Fibroblast of mammary gland (primary cell): ENCODE measurements at places on chromosomes 12 and 14.

GRCh38 chr12:116245189-116245588, 32.3 kb downstream of the MED13L start:
- no peak for DNase-seq

GRCh38 chr12:117144599-117144998, 45.4 kb upstream of the TESC start:
- no peak for DNase-seq

DNA sequence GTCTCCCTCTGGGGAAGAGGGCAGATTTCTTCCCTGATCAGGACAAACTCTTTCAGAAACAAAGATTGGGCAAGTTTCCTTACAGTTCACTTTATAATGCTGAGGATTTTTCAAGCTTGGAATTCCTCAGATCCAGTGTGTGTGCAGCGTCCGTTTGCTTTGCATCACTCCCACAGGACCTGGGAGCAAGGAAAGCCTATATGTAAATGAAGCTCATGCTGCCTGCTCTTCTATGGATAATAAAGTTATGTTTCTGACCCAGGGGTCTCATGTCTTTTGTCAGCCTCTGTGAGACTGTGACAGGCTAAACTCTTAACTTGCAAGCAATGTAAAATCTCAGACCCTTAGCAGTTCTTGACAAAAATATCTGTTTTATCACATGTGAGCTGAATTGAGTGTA, 41.6 kb downstream of the TRHDE start:
- no peak for DNase-seq

DNA sequence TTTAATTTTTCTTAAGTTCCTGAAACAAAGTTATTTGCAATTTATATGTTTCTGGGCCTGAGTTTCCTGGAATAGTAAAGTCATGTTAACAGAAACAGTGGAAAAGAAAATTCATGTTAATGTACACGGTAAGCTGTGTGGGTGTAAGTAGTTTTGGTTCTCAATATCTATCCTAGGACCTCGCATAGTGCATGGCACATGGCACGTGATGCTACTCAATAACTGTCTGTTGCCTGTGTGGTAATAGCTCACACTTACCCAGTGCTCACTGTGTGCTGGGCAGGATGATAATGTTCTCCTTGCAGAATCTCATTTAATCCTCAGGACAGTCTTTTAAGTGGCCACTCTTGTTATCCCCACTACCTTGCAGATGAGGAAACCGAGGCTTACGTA, 100.7 kb downstream of the DUSP16 start:
- DNase-seq, result no peak

- DNase-seq, result no peak
These were observed 113.3 kb upstream of the ATP2B1 start for GRCh38 chr12:89821896-89822295.

GRCh38 chr14:35252451-35252868, 39.7 kb upstream of the PSMA6 start:
- no peak for DNase-seq

- no peak for DNase-seq
These were observed 7.4 kb upstream of the SYCP3 start for GRCh38 chr12:101746661-101747060.

GRCh38 chr12:117105902-117106301, 6.7 kb upstream of the TESC start:
- no peak for DNase-seq

DNA sequence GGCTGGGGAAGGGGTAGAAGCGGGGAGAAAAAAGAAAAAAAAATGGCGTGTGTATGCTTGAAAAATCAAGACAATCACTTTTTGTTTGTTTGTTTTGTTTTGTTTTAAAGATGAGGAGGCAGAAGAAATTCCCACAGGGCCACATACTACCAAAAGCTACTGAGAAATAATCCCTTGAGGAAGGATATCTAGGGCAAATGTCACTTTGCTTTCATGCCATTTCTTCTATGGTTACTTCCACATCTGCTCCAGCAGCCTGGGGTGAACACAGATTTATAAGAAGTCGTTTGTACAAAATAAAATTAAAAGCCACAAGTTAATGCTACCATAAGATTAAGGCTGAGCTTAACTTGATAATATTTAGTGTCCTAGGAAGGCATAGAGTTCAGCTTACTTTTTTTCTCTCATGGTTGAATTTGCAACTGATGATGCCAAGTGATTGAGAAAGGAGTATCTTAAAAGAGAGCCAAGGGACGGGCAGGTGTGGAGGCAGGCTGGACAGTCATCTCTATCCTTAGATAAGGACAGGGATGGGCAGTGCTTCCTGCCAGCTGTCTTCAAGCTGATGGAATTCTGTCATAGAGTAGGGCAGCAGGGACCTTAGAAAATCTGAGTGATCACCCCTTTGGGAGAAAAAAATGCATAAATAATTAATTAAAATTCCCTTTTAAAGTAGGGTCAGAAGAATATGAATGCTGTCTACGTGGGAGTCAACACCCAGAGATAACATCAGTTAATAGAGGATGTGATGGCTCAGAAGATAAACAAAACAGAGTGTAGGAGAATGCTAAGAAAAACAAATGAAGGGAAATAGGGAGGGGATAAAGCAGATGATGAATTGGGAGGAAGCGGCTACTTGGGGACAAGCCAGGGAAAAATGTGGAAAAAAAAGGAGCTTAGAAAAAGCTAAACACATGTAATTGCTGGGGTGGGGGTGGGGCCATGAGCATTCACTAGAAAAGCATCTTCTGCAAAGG, 57.1 kb downstream of the DYRK2 start:
- DNase-seq, result peak; percentile 84

DNA sequence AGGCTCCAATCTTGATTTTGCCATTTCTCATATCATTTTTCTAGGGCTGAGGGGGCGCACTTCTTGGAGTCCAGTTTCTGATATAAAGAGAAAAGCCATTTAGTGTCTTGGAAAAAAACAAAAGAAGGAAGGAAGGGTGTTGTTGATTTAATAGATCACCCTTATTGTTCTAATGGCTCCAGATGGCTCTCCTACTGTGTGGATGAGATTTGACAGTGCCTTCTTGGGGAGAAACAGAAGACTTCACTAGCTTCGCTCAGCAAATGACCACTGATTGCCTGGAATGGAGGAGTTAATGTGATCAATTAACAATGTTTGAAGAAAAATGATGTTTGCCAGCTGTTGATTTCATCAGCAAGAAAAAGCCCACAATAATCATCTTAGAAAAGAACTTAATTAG, 216.2 kb downstream of the APAF1 start:
- no peak for DNase-seq

DNA sequence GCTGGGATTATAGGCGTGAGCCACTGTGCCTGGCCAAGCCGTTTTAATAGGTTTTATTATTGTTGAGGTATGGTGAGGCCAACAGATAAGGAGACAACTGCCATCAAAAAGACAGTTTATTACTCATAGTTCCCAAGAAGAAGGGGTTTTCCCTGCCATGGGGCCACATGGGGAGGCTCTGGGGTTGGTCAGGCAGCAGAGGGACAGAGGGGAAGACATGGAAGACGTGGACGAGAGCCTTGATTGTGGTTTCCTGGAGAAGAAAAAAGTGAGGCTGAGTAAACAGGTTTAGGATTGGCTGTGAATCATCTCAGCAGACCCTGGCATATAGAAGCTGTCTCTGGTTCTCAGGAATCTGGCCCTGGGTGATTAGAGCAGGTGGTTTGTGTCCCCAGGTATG, 69.9 kb downstream of the FOXN4 start:
- DNase-seq, result no peak

DNA sequence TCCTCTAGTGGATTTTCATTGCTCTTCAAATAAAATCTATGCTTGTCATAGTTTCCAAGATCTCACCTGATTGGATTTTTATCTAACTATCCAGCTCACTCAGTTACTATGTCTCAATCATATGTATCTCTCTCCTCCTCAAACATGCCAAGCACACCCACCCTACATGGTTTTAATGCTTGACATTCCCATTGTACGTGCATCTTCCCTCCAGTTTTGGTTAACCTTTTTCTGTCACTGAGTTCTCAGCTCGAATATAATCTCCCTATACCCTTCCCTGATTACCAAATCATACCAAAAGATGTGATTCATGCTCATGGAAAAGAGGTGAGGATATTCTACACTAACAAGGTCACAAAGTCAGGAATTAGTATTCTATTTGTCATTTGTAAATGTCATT, 12.0 kb upstream of the PTPRQ start:
- DNase-seq, result no peak

DNA sequence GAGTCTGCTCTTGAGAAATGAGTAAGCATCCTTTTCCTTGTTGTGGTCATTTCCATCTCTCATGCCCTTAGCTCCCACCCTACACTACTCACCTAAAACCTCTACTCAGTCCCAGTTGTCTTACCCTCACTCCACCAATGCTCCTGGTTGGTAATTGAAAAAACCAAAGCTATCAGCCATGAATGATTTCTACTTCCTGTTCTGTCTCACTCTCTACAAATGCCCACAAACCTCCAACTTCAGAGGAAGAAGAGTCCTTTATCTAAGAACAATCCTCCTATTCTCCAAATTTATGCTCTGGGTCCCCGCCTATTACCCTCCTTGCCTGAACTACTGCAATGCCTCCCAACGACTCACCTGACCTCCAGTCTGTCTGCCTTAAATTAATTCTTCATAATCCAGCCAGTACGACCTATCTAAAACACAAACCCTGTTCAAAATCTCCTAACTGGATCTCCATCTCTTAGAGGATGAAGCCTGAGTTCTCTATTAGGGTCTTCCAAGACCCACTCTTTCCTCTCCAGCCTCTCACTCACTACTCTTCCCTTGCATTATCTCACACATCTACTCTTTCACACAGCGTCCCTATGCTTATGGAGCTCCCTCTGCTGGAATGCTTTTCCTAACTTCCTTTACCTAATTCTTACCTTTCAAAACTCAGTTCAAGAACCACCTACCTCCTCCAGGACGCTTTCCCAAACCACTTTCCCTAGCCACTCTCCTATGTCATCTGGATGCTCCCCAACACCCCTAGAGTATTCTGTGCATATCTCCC, 2.2 kb downstream of the DHRS1 start:
- DNase-seq, result peak; percentile 20

- no peak for DNase-seq
These were observed 121.5 kb downstream of the ADGRD1 start for GRCh38 chr12:131075194-131075593.

GRCh38 chr12:48084066-48084465, 21.8 kb downstream of the SENP1 start:
- DNase-seq, result peak; percentile 35

DNA sequence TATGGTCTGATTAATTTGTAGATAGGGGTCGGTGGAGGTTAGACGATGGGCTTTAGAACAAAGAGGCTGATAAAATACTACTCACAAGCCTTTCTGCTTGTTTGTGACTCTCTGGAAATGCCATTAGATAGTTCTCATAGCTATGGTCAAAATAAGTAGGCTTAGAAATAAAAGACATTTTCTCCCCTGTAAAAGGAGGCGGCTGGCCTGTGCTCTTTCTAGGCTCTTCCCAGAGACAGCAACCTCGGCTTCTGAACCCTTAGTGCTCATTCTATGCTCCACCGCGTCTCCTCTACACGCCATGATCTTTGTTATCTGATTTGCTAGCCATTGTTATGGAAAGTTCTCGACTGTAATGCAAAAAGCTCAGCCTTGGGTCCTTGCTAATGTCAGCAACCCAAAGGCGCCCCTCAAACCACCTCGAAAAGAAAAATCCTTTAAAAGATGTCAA, 64.5 kb downstream of the CRADD start:
- DNase-seq, result peak; percentile 35

DNA sequence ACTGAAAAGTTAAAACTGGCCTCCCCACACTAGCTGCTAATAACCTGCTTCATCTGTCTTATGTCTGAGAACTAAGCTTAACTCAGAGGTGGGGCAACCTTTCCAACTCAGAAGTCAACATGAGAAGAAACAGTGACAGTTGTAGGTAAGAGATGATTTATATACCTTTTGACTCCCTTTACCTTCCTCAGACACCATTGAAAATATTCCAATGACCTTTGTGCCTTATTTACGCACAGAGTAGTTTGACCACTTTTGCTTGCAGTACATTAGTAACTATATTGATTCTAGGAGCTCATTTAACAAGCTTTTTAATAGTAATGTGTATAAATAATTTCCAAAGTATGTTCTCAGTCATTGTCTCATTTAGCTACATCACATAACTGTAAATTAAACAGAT, 77.6 kb downstream of the ALX1 start:
- DNase-seq, result no peak

GRCh38 chr14:91418387-91419043, 895 bp upstream of the CCDC88C start:
- peak; percentile 44 for DNase-seq

DNA sequence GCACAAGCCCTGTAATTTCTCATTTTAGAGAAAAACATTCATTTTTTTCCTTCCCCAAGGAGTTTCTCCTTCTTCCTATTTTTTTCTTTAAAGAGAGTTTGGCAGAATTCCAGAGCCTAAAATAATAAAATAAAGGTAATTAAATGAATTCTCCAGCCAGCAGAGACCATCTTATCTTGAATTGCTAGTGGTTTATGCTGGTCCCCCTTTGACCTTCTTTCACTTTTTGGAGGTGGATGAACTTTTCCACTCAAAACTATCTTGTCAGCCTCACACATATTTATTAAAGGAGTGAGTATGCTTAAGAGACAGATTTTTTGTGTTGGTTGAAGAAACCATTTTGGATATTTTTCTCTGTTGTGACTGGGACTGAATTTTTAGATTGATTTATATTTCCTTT, 47.6 kb downstream of the ADIPOR2 start:
- DNase-seq, result no peak

DNA sequence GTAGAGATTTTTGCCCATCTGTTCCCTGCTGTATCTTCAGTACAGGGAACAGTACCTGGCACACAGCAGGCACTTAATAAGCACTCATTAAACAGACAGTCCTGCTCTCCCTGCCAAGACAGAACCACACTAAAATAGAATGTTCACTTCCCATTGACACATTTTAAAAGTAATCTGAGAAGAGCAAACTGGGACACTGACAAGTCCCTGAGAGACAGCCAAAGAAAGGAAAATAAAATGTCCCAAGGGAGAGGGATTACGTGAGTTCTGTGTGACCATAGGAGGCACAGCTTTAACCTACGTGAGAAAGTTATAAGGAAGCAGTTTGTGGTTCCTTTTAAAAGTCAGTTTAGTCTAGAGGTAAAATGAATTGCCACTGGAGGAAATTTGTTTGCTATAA, 43.9 kb upstream of the SYCP3 start:
- DNase-seq, result peak; percentile 9

- DNase-seq, result no peak
These were observed 371.7 kb downstream of the DPF3 start for GRCh38 chr14:72521968-72522741.

- DNase-seq, result no peak
These were observed 33.7 kb downstream of the MAPK1IP1L start for GRCh38 chr14:55085060-55085660.

DNA sequence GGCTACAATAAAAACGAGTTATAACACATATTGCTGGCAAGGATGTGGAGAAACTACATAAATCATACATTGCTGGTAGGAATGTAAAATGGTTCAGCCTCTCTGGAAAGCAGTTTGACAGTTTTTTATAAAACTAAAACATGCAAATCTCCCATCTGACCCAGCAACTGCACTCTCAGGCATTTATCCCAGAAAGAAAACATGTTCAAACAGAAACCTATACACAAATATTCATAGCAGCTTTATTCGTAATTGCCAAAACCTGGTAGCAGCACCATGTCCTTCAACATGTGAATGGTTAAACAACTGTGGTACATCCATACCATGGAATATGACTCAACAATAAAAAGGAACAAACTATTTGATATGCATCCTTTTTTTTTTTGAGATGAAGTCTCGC, 10.1 kb upstream of the TMCC3 start:
- DNase-seq, result no peak

- no peak for DNase-seq
These were observed 2.5 kb downstream of the PLEK2 start for GRCh38 chr14:67409461-67409860.
